ENCODE measurements at places on chromosomes 6 and 20. TPM values are rescaled to one million over a fixed set of nuclear protein-coding genes. Genes with fewer than 3 reads are reported as not detected.

GPX5 gene
- not detected for total RNA-seq

STX11 gene
- total RNA-seq, result 18.9 TPM

BMP7 gene
- total RNA-seq, result not detected

TMEM74B gene
- total RNA-seq, result not detected

HCRTR2 gene
- total RNA-seq, result not detected

- no peak for DNase-seq
Measured at GRCh38 chr20:20492521-20493332, 124.8 kb downstream of the INSM1 start.

- DNase-seq, result no peak
Measured at GRCh38 chr6:148999501-148999900, 252.7 kb downstream of the UST start.

- no peak for DNase-seq
Measured at GRCh38 chr20:36311854-36312723, 6.0 kb downstream of the DLGAP4 start.

- DNase-seq, result no peak
Measured at GRCh38 chr6:16555550-16555949, 205.7 kb downstream of the ATXN1 start.

GRCh38 chr6:49915035-49915434 lies 48.7 kb upstream of the CRISP1 start:
- no peak for DNase-seq

- peak; percentile 59 for DNase-seq
Measured at GRCh38 chr6:40328386-40328985, 258.7 kb downstream of the LRFN2 start.

GRCh38 chr6:25709761-25710160 lies 44.8 kb upstream of the SLC17A4 start:
- no peak for DNase-seq

DNA sequence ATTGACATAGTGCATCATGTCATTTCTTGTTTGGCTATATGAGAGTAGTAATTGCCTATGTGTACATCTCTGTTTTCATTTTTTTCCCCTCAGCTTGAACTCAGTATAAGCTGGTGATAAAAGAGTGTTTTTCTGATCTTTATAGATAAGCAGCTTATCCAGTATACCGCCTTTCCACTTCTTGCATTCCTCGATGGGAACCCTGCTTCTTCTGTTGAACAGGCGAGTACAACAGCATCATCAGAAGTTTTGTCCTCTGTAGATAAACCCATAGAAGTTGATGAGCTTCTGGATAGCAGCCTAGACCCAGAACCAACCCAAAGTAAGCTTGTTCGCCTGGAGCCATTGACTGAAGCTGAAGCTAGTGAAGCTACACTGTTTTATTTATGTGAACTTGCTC lies 32.3 kb downstream of the HSF2 start:
- DNase-seq, result no peak

DNA sequence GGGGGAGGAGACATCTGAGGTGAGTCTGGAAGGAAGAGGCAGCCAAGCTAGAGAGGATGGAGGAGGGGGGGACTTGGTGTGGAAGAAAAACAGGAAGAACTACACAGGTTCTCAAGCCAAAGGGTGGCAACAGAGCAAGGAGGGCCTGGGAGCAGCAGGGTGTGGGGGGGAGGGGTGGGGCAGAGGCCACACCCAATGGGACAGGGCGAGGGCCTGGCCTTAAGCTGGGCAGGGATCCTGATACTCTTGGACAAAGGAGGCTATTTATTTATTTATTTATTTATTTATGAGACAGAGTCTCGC lies 359.0 kb downstream of the ZFAND3 start:
- no peak for DNase-seq

- no peak for DNase-seq
Measured at GRCh38 chr6:14735956-14736486, 509.8 kb upstream of the JARID2 start.

DNA sequence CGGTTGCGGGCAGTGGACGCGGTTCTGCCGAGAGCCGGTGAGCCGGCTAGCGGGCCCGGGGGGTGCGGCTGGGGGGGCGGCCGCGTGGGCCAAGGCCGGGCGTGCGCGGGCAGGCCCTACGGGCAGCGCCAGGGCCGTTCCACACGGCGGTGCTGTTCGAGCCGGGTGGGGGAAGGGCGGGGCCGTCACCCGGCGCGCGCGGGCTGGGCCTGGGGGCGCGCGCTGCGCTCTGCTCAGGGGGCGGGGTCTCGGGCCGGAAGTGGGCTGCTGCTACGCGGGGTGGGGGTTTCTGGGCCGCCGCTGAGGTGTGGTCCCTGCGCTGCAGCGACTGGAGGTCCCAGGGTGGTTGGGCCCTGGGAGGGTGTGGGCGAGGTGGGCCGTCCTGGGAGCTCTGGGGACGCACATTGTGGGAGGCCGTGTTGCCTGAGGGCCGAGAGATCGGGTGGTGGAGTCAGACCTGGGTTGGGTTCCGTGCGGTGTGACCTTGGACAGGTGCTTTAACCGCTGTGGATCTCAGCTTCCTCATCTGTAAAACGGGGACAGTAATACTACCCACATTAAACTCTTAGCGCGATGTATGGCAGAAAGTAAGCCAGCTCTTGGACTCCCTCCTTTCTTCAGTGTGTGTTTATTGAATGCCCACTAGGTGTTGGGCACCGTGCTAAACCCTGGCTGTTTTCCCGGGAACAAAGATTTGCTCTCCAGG lies 391 bp downstream of the MAPRE1 start:
- peak; percentile 89 for DNase-seq

DNA sequence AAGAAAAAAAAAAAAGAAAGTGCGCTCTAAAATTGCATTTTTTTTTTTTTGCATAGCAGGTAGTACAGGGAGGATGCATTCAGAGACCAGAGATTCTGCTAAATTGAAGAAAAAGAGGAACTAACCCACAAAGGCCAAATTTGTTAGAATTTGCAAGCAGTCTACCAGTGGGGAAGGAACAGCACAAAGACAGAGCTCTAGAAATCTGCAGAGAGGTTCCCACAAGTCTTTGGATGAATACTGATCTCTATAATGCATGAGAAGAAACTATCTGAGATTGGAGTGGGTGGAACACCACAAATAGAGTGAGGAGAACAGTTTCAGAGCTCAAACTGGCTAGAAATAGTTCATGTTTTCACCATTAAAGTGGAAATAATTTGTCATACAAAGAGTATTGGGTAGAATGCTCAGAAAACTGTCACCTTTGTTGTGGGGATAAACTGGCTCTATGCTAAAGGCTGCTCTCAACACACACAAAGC lies 79.6 kb upstream of the AHI1 start:
- no peak for DNase-seq

GRCh38 chr6:152318278-152318677 lies 318.9 kb downstream of the SYNE1 start:
- no peak for DNase-seq

GRCh38 chr6:20927130-20927860 lies 393.0 kb downstream of the CDKAL1 start:
- no peak for DNase-seq

DNA sequence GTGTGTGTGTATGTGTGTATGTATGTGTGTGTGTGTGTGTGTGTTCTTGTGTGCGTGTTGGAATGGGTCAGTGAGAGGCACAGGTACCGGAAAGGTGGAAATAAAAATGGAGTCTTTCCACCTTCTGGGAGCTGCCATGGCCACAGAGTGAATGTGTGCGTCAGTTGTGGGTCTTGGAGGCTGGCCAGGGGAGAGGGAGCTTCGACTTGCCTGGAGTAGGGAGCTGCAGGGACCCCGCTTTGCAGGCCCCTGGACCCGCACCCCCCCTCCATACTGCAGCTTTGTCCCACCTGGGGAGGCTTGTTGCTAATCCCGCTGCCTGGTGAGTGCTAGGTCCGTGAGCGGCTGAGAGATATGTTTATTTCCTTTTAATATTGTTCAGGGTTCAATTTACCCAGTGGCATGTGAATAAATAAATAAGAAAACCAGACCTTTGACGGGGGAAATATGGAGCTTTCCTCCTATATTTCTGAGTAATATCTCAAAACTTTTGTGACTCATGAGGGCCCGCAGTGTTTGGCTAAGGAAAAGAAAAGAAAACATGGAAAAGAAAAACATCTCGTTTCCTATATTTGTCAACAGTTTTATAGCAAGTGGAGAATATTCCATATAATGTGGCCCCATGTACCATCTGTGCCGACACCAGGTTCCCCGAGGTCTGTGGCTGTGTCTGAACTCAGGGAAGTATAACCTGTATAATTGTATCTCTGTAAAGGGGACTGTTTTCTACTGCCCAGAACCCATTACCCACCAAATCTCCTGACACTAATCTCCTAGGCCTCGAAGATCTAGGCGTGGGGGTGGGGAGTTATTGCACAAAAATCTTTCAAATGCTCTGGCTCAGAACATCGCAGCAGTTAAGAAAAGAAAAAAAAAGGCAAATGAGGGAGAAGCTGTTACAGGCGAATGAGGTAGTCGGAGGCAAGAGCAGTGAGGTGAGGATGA lies 24.6 kb upstream of the CCDC167 start:
- no peak for DNase-seq

DNA sequence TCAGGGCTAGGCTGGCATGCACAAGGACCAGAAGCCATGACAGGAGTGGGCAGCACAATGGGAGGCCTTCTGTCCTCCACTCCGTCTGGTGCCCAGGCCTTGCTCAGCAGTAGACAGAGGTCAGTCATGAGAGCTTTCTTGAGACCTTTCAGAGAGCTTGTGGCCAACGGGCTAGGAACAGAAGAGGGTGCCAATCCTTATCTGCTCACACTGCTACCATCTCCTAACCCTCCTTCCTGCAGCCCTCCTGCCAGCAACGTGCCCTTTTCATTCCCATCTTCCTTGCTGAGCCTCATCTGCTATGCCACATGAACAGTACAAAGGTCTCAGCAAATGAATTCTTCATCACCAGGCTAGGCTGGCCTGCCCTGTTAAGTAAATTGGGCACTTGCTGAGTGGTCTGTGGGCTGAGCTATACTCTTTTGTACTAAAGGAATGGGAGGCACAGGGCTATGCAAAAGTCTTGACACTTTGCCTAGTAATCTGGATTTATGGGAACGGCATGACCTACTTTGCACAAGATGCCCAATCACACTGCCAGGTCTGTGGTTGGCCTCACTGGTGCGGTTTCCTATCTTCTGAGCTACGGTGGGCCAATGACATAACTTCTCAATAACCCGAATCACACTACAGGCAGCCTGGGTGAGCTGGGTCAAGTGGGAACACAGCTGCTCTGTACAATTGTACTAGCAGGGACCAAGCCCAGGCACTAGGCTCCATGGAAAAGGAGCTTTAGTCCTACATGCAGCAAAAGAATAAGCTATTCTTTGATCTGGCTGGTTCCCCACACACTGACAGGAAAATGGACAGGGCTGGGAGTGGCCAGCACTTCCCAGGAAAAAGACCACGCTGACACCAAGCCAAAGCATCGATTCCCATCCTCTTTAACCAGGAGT lies 47.8 kb downstream of the ELOVL5 start:
- no peak for DNase-seq

GRCh38 chr20:37737826-37738420 lies 44.1 kb downstream of the CTNNBL1 start:
- DNase-seq, result no peak

- no peak for DNase-seq
Measured at GRCh38 chr6:107612762-107613415, 123.0 kb downstream of the SOBP start.

DNA sequence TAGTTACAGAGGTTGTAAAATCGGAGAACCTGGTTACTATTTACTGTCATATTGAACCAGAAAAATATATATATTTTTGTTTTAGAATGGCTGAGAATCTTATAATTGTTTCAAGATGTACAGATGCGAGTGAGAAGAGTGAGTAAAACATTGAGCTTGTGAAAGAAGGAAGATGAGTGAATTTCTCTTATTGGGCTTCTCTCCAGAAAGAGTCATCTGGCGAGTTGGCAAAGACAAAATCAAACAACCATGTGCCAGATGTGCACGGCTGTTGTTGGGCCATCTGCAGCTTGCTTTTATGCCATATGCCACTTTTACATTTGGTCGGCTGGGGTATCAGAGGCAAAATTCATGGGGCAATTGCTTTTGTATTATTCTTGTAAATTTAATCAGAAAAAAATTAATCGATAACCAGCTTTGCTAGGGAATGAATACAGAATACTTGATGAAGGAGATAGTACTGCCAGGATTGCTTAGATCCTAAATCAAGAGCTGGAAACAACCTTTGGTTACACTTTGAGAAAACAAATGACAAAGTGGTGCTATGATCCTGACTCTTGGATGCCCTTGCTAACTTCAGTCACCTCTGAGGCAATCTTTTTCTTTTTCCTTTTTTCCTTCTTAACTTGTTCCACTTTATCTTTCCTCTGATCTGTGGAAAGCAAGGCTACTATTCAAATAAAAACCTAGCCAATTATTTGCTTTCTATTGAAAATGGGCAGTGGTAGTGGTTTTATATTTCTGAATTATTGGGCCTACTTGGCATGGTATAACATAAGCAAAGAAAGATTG lies 97.1 kb upstream of the GRIK2 start:
- no peak for DNase-seq

DNA sequence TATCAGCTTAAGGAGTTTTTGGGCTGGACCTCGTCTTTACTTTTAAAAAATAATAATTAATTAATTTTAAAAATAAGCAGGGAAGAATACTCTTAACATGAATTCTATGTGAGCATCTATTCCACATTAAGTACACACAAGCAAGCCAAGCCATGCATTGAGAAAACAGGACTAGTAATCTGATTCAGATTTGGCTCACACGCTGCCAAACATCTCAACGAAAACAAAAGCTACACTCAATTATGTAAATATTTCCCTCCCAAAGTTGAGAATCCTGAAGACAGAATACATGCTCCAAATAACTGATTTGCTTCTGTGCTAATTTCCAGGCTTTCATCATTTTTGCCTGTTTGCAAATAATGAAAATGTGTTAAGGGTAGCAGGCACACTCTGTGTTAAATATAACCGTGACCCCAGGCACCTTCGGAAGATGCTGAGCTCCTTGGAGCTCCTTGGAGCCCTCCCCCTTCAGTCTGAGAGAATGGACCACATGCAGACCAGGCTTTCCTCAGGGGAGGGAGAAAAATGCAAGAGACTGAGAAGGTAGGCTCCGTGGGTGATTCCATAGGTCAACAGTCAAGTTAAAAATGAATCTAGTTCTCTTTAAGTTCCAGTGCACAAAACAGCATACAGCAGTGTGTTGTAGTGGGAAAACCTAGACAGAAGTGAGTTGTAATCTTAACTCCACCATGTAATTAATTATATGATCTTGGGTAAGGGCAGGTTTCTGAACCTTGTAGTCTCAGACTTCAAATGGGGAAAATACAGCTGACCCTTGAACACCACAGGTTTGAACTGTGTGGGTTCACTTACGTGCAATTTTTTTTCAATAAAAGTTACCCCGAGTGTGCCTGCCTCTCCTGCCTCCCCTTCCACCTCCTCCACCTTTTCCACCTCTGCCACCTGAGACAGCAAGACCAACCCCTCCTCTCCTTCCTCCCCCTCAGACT lies 161.3 kb upstream of the RREB1 start:
- no peak for DNase-seq
